ENCODE measurements at places on chromosomes 3 and 15.

GRCh38 chr3:46489875-46490274, 7.9 kb upstream of the RTP3 start:
- DNase-seq: no peak

DNA sequence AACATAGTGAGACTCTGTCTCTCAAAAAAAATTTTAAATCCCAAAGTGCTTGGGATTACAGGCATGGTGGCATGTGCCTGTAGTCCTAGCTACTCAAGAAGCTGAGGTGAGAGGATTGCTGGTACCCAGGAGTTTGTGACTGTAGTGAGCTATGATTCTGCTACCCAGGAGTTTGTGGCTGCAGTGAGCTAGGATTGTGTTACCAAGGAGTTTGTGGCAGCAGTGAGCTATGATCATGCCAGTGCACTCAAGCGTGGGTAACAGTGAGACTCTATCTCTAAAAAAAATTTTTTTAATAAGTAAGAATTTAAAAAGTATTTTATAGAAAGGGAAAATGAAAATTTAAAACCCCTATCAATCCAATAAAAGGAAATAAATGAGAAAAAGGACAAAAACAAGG, 69.5 kb downstream of the FAIM start:
- no peak for DNase-seq

DNA sequence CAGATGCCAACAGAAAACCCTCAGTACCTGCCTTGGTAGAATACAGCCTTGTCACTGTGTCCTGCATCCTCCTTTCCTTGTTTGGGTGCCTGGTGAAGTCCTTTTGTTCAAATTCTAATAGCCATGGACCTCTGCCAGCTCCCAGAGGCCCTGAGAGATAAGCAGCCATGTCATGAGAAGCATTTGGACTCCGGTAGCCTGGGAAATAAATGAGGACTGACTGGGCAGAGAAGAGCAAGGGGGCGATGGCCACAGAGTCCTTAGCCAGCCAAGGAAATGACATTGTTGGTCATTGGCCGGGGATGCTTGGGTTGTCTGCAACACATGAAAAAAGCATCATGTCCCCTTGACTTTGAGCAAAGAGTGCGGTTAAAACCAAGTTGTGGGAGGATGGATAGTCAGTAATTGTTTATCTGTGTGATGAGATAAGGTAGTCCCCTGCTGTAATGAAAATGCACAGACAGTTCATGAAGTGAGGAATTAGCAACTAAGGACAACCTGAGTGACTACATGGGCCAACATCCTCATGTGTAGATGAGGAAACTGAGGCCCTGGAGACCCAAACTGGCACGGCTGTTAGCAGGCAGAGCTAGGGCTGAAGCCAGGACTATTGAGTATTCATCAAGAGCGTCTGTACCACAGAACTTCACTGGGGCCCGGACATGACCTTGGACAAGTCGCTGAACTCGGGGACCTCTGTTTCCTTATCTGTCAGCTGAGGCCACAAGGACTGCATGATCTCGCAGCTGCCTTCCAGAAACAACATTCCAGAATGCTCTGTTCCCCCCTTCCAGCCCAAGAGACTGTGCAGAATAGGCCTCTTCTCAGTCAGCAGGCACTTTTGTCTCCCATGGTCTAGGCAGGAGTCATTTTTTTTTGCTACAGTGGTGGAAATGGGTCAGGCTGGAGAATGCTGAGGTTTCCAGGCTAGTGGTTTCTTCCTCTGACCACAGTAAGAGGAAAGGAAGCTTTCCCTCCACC, 90.5 kb upstream of the CTDSPL start:
- DNase-seq: no peak

DNA sequence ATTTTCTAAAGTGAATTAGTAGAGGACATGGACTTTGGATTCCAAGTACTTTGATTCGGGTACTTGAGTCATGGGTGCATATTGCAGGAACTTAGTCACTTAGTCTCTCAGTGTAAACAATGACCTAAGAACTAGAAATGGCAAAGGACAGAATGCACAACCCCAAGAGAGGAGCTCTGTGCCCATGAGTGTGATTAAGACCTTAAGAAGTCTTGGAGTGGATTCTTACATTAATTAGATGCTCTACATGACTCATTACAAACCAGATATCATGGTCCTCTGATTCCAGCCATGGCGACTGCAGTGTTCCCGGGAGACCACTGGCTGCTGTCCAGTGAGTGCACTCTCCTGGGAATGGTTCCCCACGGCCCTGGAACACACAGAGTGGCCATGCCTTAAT, 251.5 kb downstream of the GABRG3 start:
- no peak for DNase-seq

- no peak for DNase-seq
Observed at GRCh38 chr15:73034221-73034620, 18.0 kb upstream of the NEO1 start.

- DNase-seq: no peak
Observed at GRCh38 chr3:17115186-17115585, 230.4 kb downstream of the PLCL2 start.

All from naive thymus-derived CD4-positive, alpha-beta T cell (primary cell).